ENCODE measurements at places on chromosomes 1 and 21.
A peak's percentile ranks its signal among the peaks of the same experiment; 100 is the strongest.

- H3K4me1 ChIP-seq: no peaks in the 10 kb centered on the region
- H3K4me3 ChIP-seq: no peak overlapping the region
- DNase-seq: no peak
- H3K36me3 ChIP-seq: peaks cover 44% of the 10 kb centered on the region
- no peaks in the 10 kb centered on the region for H3K27me3 ChIP-seq
- H3K27ac ChIP-seq: no peak overlapping the region
These were observed 82.1 kb upstream of the KIF1B start for GRCh38 chr1:10128101-10128765.

DNA sequence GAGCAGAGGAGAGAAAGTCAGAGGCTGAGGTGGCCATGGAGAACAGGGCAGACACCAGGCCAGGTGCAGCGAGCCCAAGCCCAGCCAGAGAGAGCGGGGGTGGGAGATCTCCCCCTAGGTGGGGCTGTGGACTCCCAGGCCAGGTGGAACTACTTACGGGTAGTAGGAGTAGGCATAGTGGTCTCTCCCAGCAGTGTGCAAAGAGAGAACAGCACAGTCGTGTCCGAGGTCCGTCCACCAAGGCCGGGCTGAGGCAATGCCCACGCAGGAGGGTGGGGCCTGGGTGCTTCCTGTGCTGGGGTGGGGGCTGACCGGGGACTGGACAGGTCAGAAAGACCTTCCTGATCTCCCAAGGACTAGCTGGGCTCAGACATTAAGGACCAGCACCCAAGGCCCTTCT is 263.7 kb downstream of the PTPRU start:
- no peaks in the 10 kb centered on the region for H3K27me3 ChIP-seq
- no peak overlapping the region for H3K4me3 ChIP-seq
- H3K27ac ChIP-seq: no peak overlapping the region
- no peaks in the 10 kb centered on the region for H3K36me3 ChIP-seq
- no peak for DNase-seq

GRCh38 chr1:219555806-219556205 is 57.1 kb downstream of the ZC3H11B start:
- no peaks in the 10 kb centered on the region for H3K27me3 ChIP-seq
- no peaks in the 10 kb centered on the region for H3K4me1 ChIP-seq
- DNase-seq: no peak
- no peak overlapping the region for H3K4me3 ChIP-seq
- H3K36me3 ChIP-seq: no peaks in the 10 kb centered on the region
- H3K27ac ChIP-seq: no peak overlapping the region

- peaks cover 20% of the 10 kb centered on the region for H3K4me1 ChIP-seq
- H3K27ac ChIP-seq: no peak overlapping the region
- H3K27me3 ChIP-seq: no peaks in the 10 kb centered on the region
- no peaks in the 10 kb centered on the region for H3K36me3 ChIP-seq
These were observed 89.8 kb downstream of the MRPL37 start for GRCh38 chr1:54289712-54290233.

GRCh38 chr21:34582506-34583150 is 32.3 kb downstream of the RCAN1 start:
- no peaks in the 10 kb centered on the region for H3K27me3 ChIP-seq
- no peak for DNase-seq
- H3K4me3 ChIP-seq: no peak overlapping the region
- no peak overlapping the region for H3K27ac ChIP-seq
- H3K4me1 ChIP-seq: no peaks in the 10 kb centered on the region

GRCh38 chr1:234090212-234091064 is 186.0 kb downstream of the SLC35F3 start:
- no peaks in the 10 kb centered on the region for H3K4me1 ChIP-seq
- no peak overlapping the region for H3K27ac ChIP-seq
- H3K4me3 ChIP-seq: no peak overlapping the region
- DNase-seq: no peak

- DNase-seq: no peak
- H3K27me3 ChIP-seq: no peaks in the 10 kb centered on the region
- no peak overlapping the region for H3K27ac ChIP-seq
- H3K4me3 ChIP-seq: no peak overlapping the region
These were observed 41.3 kb downstream of the PGM1 start for GRCh38 chr1:63634471-63634870.

DNA sequence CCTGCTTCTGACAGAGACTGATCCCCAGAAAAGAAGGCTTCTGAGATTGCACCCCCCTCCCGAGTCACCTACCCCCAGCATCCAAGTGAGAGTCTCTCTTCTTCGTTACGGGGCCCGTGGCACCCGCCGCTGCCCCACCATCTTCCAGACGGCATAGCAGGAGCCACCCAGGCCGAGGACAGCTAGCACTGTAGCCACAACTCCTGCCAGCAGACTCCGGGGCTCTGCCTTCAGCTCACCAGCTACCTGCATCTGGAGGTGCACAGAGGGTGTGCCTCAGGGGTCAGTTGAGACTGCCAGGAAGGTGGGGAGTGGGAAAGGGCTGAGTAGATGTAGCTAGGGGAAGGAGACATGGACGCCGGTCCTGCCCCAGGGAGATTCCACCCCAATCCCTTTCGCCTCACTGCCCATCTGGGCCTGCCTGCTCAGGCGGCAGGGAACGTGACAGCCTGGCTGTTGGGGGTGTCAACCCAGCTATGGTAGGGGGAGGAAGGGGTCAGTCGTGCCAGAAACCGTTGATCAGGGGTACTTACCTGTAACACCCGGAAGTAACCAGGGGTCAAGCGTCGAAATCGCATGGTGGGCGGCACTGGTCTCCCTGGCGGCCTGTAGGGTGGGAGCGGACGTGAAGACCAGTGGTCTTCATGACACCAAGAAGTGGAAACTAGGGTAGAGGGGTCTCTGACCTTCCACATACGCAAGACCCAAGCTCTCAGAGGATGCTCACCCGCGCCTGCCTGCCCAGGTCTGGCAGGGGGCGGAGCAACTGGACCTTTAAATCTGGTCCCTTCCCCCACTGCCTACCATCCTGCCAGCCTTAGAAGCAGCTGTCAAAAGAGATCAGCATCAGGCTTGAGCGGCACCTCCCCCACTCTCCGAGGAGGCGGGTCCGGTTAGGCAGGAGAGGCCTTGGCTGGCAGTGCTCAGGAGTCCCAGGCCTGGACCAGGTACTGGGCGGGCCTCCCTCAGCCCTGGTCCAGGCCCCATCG is at the start of gene ZNF593OS:
Gene ZNF593OS, minus strand, starts transcription at position 749 of the 989 bp plus-strand sequence. Its CDS starts 171 bp downstream, at position 578.
- no peaks in the 10 kb centered on the region for H3K36me3 ChIP-seq
- H3K27me3 ChIP-seq: peaks cover 4% of the 10 kb centered on the region
- no peak for DNase-seq
- no peaks in the 10 kb centered on the region for H3K4me1 ChIP-seq

GRCh38 chr1:41789661-41790330 is 128.9 kb downstream of the HIVEP3 start:
- H3K4me1 ChIP-seq: no peaks in the 10 kb centered on the region
- no peaks in the 10 kb centered on the region for H3K36me3 ChIP-seq
- DNase-seq: no peak
- H3K4me3 ChIP-seq: no peak overlapping the region
- no peak overlapping the region for H3K27ac ChIP-seq

DNA sequence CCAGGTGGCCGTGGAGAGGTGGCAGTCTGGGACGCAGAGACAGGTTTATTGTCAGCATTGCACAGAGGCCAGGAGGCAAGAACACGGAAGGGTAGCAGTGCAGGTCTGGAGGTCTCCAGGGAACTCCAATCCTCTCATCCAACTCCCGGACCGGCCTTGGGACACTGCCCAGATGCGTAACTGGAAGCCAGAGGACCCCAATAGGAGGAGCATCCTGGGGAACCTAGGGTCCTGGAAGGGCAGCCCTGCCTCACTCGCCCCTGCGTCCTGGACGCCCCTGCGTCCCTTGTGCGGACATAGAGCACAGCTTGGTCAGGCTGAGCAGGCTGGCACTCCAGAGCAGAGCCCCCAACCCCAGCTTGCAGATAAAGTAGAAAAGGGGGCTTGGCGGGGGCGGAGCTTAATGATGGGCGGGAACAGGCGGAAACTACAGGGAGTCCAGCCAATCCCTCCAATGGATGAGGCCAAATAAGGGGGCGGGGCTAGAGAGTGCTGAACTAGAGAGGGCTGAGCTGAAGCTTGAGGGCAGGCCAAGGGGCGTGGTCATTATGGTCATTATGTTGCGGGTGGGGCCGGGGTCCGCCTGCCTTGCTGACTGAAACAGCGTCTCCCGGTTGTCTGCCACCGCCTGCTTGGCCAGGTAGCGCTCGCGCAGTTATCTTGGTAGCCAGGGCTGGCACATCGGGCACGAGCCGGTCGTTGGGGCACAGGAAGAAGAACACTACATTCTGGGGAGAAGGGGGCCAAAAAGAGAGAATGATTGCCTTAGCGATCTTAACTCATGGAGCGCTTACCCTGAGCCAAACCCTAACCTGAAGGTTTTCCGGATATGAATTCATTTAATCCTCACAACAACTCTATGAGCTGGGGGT is 3.7 kb upstream of the ARHGEF19 start:
- no peaks in the 10 kb centered on the region for H3K36me3 ChIP-seq
- H3K4me3 ChIP-seq: peak overlapping the region; percentile 24
- H3K27ac ChIP-seq: no peak overlapping the region
- peaks cover 31% of the 10 kb centered on the region for H3K4me1 ChIP-seq

GRCh38 chr1:39086865-39087409 is 60.8 kb downstream of the NDUFS5 start:
- peaks cover 6% of the 10 kb centered on the region for H3K4me1 ChIP-seq
- H3K4me3 ChIP-seq: no peak overlapping the region
- H3K27ac ChIP-seq: no peak overlapping the region
- H3K27me3 ChIP-seq: no peaks in the 10 kb centered on the region
- no peak for DNase-seq

DNA sequence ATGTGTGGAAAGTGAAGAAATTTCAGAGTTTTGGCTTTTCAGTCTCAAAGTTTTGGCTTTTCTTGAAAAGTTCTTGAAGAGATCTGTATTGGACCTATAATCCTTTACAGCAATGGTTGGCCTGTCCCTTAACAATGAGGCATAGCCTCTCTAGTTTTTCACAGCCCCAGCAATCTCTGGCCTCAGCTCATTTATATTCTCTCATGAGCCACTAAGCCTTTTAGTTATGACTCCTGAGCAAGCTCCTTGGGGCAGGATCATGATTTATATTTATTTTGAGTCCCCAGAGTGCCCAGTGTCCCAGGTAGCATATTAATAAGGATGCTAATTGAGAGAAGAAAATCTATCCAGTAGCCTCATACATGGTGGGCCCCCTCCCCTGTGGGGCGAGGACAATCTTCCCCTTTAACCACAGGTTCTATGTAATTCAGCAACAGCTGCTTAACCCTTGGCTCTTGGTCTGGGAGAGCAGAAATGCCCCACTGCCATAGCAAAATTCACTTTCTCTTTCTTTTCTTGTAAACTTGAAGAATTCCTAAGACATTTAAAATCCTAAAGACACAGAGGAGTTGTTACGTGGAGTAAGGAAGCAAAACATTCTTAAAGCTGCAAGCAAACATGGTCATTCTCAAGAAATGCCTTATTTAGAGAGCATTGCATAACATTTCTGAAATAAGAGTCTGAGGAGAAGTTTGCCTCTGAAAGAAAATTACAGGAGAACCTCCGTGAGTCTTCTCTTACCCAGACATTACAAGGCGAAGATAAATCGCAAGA is 6.3 kb downstream of the NGF start:
- no peak overlapping the region for H3K4me3 ChIP-seq
- H3K36me3 ChIP-seq: no peaks in the 10 kb centered on the region
- no peaks in the 10 kb centered on the region for H3K4me1 ChIP-seq
- peaks cover 6% of the 10 kb centered on the region for H3K27me3 ChIP-seq
- DNase-seq: no peak

GRCh38 chr1:151251656-151252470 is 2.7 kb upstream of the PSMD4 start:
- no peaks in the 10 kb centered on the region for H3K4me1 ChIP-seq
- no peak for DNase-seq
- no peak overlapping the region for H3K4me3 ChIP-seq
- H3K27me3 ChIP-seq: no peaks in the 10 kb centered on the region
- no peak overlapping the region for H3K27ac ChIP-seq
- H3K36me3 ChIP-seq: peaks cover 9% of the 10 kb centered on the region

DNA sequence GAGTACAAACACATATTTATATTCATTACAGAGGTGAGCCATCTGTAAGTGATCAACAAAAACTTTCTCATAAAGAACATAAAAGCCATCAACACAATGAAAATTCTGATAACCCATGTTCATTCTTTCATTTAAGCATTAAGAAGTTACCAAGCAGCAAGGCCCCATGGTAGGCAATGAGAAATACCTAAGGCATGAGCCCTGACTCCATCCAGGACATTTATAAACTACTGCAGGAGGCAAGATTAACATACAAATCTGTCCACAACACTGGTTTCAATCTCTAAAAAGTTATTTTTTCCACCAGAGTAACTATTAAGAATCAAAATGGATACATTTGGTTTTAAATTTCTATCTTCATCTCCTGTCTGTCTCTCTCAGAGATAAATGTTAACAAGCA is 76.1 kb downstream of the SIPA1L2 start:
- no peak overlapping the region for H3K4me3 ChIP-seq
- DNase-seq: no peak
- no peaks in the 10 kb centered on the region for H3K27me3 ChIP-seq
- no peak overlapping the region for H3K27ac ChIP-seq

GRCh38 chr1:156420205-156421061 is 51.4 kb downstream of the RHBG start:
- DNase-seq: no peak
- peaks cover 38% of the 10 kb centered on the region for H3K27me3 ChIP-seq
- H3K36me3 ChIP-seq: no peaks in the 10 kb centered on the region
- no peak overlapping the region for H3K27ac ChIP-seq
- H3K4me1 ChIP-seq: peaks cover 19% of the 10 kb centered on the region

- no peaks in the 10 kb centered on the region for H3K36me3 ChIP-seq
- no peaks in the 10 kb centered on the region for H3K4me1 ChIP-seq
- no peak for DNase-seq
- no peak overlapping the region for H3K27ac ChIP-seq
- no peak overlapping the region for H3K4me3 ChIP-seq
These were observed 15.4 kb upstream of the ERO1B start for GRCh38 chr1:236297161-236297560.

- peaks cover 10% of the 10 kb centered on the region for H3K4me1 ChIP-seq
- no peaks in the 10 kb centered on the region for H3K36me3 ChIP-seq
- no peak overlapping the region for H3K4me3 ChIP-seq
- DNase-seq: no peak
These were observed 199.3 kb upstream of the JUN start for GRCh38 chr1:58983162-58983561.

DNA sequence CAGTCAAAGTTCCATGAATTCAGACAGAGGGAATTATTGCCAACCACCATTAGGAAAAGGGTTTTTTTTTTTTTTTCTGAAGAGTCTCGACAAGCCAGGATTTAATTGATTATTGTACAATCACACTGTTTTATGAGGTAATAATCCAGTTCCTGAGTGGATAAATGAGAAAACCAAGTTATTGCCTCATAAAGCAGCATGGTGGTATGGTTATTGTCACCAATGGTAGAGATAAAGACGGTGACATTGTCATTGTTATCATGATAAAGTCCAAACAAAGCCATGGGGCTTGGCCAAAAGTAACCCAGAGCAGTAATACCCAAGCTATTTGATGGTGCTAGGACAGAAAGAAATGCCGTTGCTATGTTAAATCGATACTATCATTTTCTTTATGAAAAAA is 232.8 kb downstream of the USH2A start:
- DNase-seq: no peak
- H3K4me1 ChIP-seq: no peaks in the 10 kb centered on the region
- H3K36me3 ChIP-seq: no peaks in the 10 kb centered on the region
- no peak overlapping the region for H3K4me3 ChIP-seq

Measured in H1 (cell line).